ENCODE measurements at places on chromosomes 1 and 21. TPM values are rescaled to one million over a fixed set of nuclear protein-coding genes. Genes with fewer than 3 reads are reported as not detected.
A peak's percentile ranks its signal among the peaks of the same experiment; 100 is the strongest.

GRCh38 chr1:15155888-15156741, 2.6 kb downstream of the TMEM51 start:
- peak; percentile 60 for DNase-seq

- DNase-seq, result peak; percentile 91
Observed at GRCh38 chr1:109790735-109791494, 27.2 kb upstream of the EPS8L3 start.

GRCh38 chr1:79161077-79161476, 154.5 kb upstream of the ADGRL4 start:
- no peak for DNase-seq

- DNase-seq, result no peak
Observed at GRCh38 chr21:28489821-28490350, 502.8 kb downstream of the LTN1 start.

DNA sequence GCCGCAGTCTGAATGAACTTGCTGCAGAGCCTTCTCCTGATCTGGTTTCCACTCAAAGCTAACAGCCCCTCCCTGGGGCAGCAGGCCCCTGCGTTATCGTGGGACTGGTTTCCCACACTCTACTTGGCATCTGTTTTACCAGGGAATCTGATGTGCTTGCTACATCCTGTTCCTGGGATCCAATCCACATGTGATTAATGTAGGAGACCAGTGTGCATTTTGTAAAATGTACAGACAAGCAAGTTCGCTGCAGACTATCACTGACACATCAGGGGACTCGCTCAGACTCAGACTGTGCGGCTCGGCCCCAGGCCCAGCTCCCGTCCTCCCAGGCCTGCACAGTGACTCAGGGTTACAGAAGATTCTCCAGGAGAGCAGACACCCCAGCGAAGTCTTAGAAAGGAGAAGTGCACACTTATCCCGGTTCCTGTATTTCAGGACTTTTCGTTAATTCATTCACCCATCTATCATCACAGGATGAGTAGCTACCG, 340.1 kb downstream of the MATN1 start:
- peak; percentile 71 for DNase-seq

GRCh38 chr1:110040548-110040947, 6.1 kb downstream of the STRIP1 start:
- no peak for DNase-seq

DNA sequence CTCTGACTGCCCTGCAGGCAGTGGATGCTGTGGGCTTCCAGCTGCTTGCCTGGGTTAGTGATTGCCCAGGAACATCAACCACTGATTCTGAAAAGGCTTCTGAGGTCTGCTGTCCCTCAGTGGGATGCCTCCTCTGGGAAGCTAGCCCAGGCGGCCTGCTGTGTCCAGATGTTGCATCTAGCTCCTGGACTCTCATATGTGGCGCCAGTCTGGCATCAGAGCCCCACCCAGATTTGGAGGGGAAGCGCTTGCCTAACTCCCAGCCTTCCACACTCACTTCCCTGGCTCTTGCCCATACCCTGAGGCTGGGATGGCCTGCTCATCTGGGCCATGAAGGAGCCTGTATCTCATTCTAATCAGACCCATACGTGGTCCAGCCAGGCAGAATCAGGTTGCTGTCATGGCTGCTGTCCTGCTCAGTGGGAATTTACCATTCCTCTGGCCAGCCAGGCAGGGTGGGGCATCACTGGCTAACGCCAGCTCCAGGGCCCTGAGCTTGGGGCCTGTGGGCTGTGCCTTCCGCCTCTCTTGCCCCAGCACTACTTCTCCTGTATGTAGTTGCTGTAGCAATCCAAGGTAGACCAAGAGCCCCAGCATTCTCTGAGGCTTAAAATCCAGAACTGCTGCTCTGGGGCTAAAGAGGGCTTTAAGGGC, 4.1 kb downstream of the CSF1 start:
- peak; percentile 90 for DNase-seq

- DNase-seq, result no peak
Observed at GRCh38 chr1:82934074-82934473, 1064.9 kb downstream of the TTLL7 start.

DNA sequence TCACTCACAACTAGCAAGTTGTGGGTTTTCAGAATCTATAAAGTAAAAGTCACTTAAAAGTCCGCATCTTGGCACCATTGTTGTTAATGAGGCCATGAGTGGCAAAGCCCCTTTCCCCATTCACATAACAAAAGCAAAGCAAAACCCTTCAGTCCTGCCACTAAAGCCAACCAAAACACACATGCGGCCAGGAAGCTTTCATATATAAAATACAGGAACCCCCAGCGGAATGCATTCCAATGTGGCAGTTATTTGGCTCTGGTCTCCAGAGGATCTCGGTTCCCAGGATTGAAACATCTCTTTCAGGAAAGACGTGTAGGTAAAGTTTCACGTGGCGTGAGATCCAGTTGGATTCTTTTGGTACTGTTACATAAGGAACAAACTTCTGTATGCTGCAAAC, 2.5 kb upstream of the LBR start:
- DNase-seq, result no peak

Gene GFI1
- 0.76 TPM for total RNA-seq

Gene TLR5
- total RNA-seq, result 11.2 TPM

Gene PFDN2
- 43.6 TPM for total RNA-seq
